ENCODE measurements at places on chromosomes 11 and 22.

- H3K36me3 ChIP-seq, result no peaks in the 10 kb centered on the region
- peaks cover 21% of the 10 kb centered on the region for H3K4me1 ChIP-seq
- H3K27me3 ChIP-seq, result no peaks in the 10 kb centered on the region
- DNase-seq, result no peak
- no peak overlapping the region for H3K4me3 ChIP-seq
- H3K27ac ChIP-seq, result no peak overlapping the region
Observed at GRCh38 chr11:108732395-108732794, 67.5 kb downstream of the DDX10 start.

DNA sequence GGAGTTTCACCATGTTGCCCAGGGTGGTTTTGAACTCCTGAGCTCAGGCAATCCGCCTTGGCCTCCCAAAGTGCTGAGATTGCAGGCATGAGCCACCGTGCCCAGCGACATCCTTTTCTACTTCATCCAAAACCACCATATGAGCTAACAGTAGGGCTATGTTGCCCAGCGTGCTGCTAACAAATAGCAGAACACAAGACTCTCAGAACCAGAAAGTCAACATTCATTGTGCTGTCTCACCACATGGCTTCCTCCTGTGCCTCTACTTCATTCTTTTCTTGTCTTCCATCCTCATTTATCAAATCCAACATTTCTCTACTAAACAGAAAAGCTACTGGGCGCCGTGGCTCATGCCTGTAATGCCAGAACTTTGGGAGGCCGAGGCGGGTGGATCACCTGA is 12.0 kb upstream of the DENND5A start:
- DNase-seq, result no peak
- H3K4me1 ChIP-seq, result peaks cover 5% of the 10 kb centered on the region
- H3K27ac ChIP-seq, result no peak overlapping the region
- H3K36me3 ChIP-seq, result peaks cover 3% of the 10 kb centered on the region
- no peak overlapping the region for H3K4me3 ChIP-seq

- H3K4me3 ChIP-seq, result no peak overlapping the region
- peaks cover 30% of the 10 kb centered on the region for H3K27me3 ChIP-seq
- H3K4me1 ChIP-seq, result peaks cover 21% of the 10 kb centered on the region
- no peaks in the 10 kb centered on the region for H3K36me3 ChIP-seq
- no peak overlapping the region for H3K27ac ChIP-seq
Observed at GRCh38 chr11:57474803-57475115, 14.4 kb downstream of the RTN4RL2 start.

GRCh38 chr11:134760299-134760698 is 348.3 kb upstream of the B3GAT1 start:
- peaks cover 8% of the 10 kb centered on the region for H3K36me3 ChIP-seq
- DNase-seq, result no peak
- H3K27me3 ChIP-seq, result peaks cover 2% of the 10 kb centered on the region
- H3K4me1 ChIP-seq, result no peaks in the 10 kb centered on the region

GRCh38 chr11:60589611-60590010 is 74.4 kb downstream of the MS4A13 start:
- H3K27me3 ChIP-seq, result no peaks in the 10 kb centered on the region
- H3K4me1 ChIP-seq, result no peaks in the 10 kb centered on the region
- no peak overlapping the region for H3K27ac ChIP-seq
- H3K4me3 ChIP-seq, result no peak overlapping the region

GRCh38 chr11:43984519-43985385 is 42.3 kb downstream of the C11orf96 start:
- H3K36me3 ChIP-seq, result no peaks in the 10 kb centered on the region
- DNase-seq, result no peak
- H3K27me3 ChIP-seq, result peaks cover 9% of the 10 kb centered on the region

DNA sequence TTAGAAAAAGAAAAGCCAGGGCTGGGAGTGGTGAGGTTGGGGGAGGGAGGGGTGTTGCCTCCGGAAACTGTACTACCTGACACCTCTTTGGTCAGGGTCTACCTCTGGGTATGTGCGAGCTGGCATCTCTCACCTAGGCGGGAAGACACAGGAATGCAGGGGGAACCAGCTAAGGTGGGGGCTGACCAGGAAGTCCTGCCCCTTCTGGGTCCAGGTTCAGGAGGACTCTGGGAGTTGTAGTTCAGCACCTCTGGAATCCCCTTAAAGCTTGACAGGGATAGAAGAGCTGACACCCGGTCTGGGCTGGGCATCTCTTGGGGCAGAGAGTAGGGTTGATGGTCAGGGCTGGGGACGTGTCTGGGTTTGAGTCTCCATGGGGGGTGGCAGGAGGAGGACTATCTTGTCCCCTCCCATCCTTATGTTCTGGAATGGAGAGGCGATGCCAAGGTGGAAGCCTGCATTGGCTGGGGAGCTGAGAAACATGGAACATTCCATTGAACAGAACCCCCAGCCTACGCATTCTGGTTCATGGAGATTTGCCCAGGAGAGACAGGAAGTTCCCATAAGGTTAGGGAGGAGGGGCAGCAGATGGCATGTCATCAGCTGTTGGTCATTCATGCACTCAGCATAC is 2.1 kb upstream of the KIAA1671 start:
- peak overlapping the region; percentile 5 for H3K27ac ChIP-seq
- H3K27me3 ChIP-seq, result peaks cover 9% of the 10 kb centered on the region
- no peaks in the 10 kb centered on the region for H3K36me3 ChIP-seq
- peak overlapping the region; percentile 76 for H3K4me3 ChIP-seq
- DNase-seq, result no peak

DNA sequence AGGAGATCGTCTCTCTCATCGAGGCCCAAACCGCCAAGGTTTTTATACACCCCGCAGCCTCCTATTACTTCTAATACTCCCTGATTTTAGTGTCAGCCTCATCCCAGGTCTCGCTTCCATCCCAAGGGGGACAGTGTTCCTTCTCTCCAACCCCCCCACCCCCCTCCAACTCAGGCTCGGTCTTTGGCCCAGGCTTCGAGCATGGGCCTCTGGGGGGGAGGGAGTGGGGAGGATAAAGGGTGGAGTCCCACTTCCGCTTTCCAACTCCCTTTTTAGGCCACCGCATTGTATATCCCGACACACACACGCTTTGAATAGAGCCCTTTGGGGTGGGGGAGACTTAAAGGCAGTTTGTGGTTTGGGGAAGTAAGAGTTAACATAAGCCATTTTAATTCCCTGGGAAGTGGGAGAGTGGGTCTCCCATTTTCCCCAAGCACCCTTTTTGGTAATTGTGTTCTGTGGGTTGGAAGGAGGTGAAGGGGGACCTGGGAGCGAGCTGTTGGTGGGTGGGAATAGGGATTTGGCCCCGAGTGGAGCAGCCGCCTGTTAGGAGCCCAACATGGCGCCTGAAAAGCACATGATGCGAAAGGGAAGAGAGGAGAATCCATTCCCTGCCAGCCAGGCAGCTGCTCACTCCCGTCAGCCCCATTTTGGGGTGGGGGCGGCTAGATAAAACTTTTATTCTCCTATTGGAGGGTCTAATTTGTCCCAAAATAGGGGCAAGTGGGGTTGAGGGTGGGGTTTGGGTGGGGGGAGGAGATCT is 844 bp downstream of the PCF11 start:
- H3K4me1 ChIP-seq, result peaks cover 29% of the 10 kb centered on the region
- peak overlapping the region; percentile 100 for H3K4me3 ChIP-seq
- peak overlapping the region; percentile 100 for H3K27ac ChIP-seq
- H3K36me3 ChIP-seq, result peaks cover 10% of the 10 kb centered on the region
- peak; percentile 39 for DNase-seq

GRCh38 chr11:72609476-72609875 is 64.7 kb downstream of the PDE2A start:
- H3K4me3 ChIP-seq, result no peak overlapping the region
- no peak for DNase-seq
- peaks cover 8% of the 10 kb centered on the region for H3K36me3 ChIP-seq
- H3K27me3 ChIP-seq, result peaks cover 22% of the 10 kb centered on the region
- peaks cover 9% of the 10 kb centered on the region for H3K4me1 ChIP-seq
- H3K27ac ChIP-seq, result no peak overlapping the region

DNA sequence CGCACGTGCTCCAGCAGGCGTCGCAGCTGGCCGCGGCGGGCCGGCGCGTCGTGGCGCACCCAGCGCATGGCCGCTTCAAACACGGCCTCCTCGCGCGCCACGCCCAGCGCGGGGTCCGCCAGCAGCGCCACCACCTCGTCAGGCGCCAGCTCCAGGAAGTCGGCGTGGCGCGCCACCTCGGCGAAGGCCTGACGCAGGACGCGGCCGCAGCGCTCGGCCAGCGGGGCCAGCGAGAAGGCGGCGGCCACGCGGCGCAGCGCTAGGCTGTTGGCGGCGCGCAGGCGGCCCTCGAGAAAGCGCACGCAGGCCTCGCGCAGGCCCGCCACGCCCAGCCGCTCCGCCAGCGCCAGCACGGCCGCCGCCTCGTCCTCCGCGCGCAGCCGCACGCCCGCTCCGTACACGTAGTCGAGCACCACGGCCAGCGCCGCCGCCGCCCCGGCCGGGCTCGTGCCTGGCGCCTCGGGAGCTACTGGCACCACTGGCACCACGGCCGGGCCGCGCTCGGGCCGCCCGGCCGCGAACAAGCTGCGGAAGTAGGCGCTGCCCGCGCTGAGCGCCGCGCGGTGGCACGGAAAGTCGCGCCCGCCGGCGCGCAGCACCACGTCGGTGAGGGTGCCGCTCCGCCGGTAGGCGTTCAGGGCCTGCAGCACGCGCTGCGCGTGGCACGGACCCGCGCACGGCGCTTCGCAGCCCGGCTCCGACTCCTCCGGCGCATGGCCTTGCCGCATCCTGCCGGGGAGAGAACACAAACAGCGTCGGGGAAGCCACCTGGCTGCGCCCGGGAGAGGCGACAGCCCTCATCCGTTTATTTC is 2.9 kb downstream of the KLHL35 start:
- peaks cover 38% of the 10 kb centered on the region for H3K36me3 ChIP-seq
- peaks cover 39% of the 10 kb centered on the region for H3K27me3 ChIP-seq
- H3K4me3 ChIP-seq, result peak overlapping the region; percentile 86
- H3K27ac ChIP-seq, result peak overlapping the region; percentile 78
- H3K4me1 ChIP-seq, result peaks cover 36% of the 10 kb centered on the region
- DNase-seq, result peak; percentile 66

- H3K27ac ChIP-seq, result no peak overlapping the region
- H3K27me3 ChIP-seq, result peaks cover 1% of the 10 kb centered on the region
- no peak for DNase-seq
- H3K4me3 ChIP-seq, result no peak overlapping the region
- H3K4me1 ChIP-seq, result no peaks in the 10 kb centered on the region
Observed at GRCh38 chr11:127275774-127276173, 275.2 kb upstream of the KIRREL3 start.

GRCh38 chr11:60902625-60903024 is 3.8 kb downstream of the PRPF19 start:
- H3K4me3 ChIP-seq, result no peak overlapping the region
- no peaks in the 10 kb centered on the region for H3K27me3 ChIP-seq
- H3K4me1 ChIP-seq, result peaks cover 22% of the 10 kb centered on the region
- no peak overlapping the region for H3K27ac ChIP-seq
- DNase-seq, result no peak

DNA sequence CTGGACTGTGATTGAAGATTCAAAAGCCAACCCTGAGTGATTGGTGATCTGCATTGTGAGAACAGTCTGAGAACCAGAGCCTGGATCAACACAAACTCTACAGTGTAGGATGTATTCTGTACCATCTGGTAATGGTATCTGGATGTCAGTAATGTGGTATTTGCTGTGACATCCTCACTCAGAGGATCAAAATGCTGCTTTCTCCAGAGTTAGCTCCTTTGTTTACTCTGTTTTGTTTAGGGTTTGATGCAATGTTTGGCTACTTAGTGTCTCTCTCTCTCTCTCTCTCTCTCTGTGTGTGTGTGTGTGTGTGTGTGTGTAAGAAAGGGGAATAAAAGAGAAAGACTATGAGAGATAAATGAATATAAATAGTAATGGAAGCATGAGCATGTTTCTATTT is 24.3 kb downstream of the CASP4 start:
- H3K27ac ChIP-seq, result no peak overlapping the region
- no peak overlapping the region for H3K4me3 ChIP-seq
- H3K4me1 ChIP-seq, result no peaks in the 10 kb centered on the region
- no peaks in the 10 kb centered on the region for H3K36me3 ChIP-seq
- no peaks in the 10 kb centered on the region for H3K27me3 ChIP-seq

DNA sequence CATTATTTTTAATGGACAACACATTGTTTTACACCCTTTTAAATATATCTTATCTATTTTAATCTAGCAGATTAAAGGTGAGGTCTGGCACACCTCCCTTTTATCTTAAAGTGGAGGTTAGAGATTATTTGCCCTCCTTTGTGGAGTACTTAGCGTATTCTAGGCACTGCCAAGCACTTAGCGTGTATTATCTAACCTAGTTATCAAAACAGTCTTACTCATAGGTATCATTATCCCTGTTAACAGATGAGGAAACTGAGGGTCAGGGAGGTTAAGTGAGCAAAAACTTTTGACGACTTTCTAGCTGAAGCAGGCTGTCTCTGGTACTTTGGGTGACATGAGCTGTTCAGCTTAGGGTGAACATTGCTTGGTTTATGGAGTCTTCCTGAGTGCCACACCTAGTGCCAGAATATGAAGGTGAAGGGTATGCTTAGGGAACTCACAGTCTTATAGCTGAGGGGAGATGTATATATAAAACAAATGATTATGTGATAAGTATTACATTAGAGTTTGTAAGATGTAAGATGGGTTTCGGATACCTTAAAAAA is 55.0 kb downstream of the ZNRF3 start:
- no peak overlapping the region for H3K27ac ChIP-seq
- peaks cover 14% of the 10 kb centered on the region for H3K4me1 ChIP-seq
- no peak for DNase-seq

- H3K4me3 ChIP-seq, result no peak overlapping the region
- H3K27me3 ChIP-seq, result peaks cover 5% of the 10 kb centered on the region
- no peak for DNase-seq
- peaks cover 22% of the 10 kb centered on the region for H3K4me1 ChIP-seq
- H3K36me3 ChIP-seq, result no peaks in the 10 kb centered on the region
Observed at GRCh38 chr22:20238901-20239675, 29.0 kb downstream of the RTN4R start.

GRCh38 chr22:20573833-20574615 is 66.6 kb downstream of the MED15 start:
- DNase-seq, result no peak
- H3K4me1 ChIP-seq, result peaks cover 4% of the 10 kb centered on the region
- peaks cover 36% of the 10 kb centered on the region for H3K36me3 ChIP-seq
- no peak overlapping the region for H3K4me3 ChIP-seq
- no peak overlapping the region for H3K27ac ChIP-seq

GRCh38 chr11:10418259-10418949 is 36.7 kb upstream of the AMPD3 start:
- H3K36me3 ChIP-seq, result no peaks in the 10 kb centered on the region
- peaks cover 19% of the 10 kb centered on the region for H3K4me1 ChIP-seq
- H3K27me3 ChIP-seq, result peaks cover 4% of the 10 kb centered on the region
- DNase-seq, result no peak
- H3K27ac ChIP-seq, result no peak overlapping the region
- no peak overlapping the region for H3K4me3 ChIP-seq

- H3K4me1 ChIP-seq, result peaks cover 50% of the 10 kb centered on the region
- H3K27me3 ChIP-seq, result peaks cover 4% of the 10 kb centered on the region
- no peak overlapping the region for H3K27ac ChIP-seq
- no peak overlapping the region for H3K4me3 ChIP-seq
Observed at GRCh38 chr11:86931548-86932258, 23.5 kb downstream of the FZD4 start.
